ENCODE measurements at places on chromosomes 6 and 20. TPM values are rescaled to one million over a fixed set of nuclear protein-coding genes. Genes with fewer than 3 reads are reported as not detected.
A peak's percentile ranks its signal among the peaks of the same experiment; 100 is the strongest.

- no peak overlapping the region for H3K4me3 ChIP-seq
- peaks cover 2% of the 10 kb centered on the region for H3K36me3 ChIP-seq
These were observed 454.3 kb upstream of the JARID2 start for GRCh38 chr6:14791526-14791925.

- no peak for DNase-seq
- H3K27me3 ChIP-seq = no peaks in the 10 kb centered on the region
- H3K27ac ChIP-seq = no peak overlapping the region
- peaks cover 5% of the 10 kb centered on the region for H3K4me1 ChIP-seq
These were observed 45.1 kb upstream of the MCM9 start for GRCh38 chr6:118980063-118980462.

DNA sequence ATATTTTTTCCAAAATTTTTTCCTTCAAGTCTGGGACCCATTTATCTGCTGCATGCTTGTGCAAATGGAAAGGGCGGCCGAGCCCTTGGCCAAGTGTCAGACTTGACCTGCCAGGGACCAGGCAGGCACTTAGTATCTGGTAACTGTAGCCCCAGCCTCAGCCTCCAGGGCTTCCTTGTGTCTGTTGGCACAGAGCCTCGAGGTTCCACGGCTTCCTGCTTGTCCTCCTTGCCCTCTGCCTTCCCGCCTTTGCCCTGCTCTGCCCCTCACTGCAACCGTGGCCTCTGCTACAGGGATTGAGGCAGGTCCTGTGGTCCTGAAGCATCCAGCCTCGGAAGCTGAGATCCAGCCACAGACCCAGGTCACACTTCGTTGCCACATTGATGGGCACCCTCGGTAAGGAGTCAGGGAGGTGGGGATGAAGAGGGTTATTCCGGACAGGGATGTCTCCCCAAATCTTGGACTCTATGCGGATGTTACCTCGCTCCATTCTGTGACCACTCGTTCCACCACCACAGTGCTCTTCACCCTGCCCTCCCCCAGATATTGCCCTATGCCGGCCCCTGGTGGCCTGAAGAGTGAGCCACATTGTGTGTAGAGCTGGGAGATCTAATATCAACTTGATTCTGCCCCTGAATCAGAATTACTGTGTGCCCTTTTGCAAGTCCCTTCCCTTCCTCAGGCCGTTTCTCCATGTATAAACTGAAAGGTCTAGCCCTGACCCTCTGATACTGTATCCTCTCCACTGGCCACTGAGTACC, 41.5 kb upstream of the SRF start:
- H3K36me3 ChIP-seq = no peaks in the 10 kb centered on the region
- no peak overlapping the region for H3K4me3 ChIP-seq
- no peak overlapping the region for H3K27ac ChIP-seq
- no peaks in the 10 kb centered on the region for H3K4me1 ChIP-seq
- no peaks in the 10 kb centered on the region for H3K27me3 ChIP-seq

GRCh38 chr20:62202083-62202395, 18.0 kb downstream of the HRH3 start:
- no peak for DNase-seq
- peaks cover 37% of the 10 kb centered on the region for H3K36me3 ChIP-seq
- no peaks in the 10 kb centered on the region for H3K27me3 ChIP-seq
- H3K4me1 ChIP-seq = no peaks in the 10 kb centered on the region
- no peak overlapping the region for H3K4me3 ChIP-seq

DNA sequence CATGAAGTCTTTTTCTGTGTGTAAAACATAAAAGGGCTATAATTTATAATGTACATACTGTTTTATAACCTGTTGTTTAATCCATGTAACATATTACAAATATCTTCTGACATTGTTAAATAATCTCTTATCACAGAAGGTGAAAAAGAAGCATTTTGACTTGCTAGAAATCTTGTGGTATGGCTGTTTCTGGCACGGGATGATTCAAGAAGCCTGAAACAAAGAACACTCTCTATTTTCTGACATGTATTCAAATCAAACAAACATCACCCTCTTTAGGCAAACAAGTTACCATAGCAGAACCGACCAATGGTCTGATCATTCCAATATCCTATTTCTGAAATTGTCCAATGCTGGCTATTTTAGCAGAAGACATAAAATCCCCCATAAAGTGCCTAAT, 55.4 kb downstream of the HS3ST5 start:
- H3K27me3 ChIP-seq = peaks cover 2% of the 10 kb centered on the region
- no peak overlapping the region for H3K4me3 ChIP-seq
- H3K36me3 ChIP-seq = no peaks in the 10 kb centered on the region

DNA sequence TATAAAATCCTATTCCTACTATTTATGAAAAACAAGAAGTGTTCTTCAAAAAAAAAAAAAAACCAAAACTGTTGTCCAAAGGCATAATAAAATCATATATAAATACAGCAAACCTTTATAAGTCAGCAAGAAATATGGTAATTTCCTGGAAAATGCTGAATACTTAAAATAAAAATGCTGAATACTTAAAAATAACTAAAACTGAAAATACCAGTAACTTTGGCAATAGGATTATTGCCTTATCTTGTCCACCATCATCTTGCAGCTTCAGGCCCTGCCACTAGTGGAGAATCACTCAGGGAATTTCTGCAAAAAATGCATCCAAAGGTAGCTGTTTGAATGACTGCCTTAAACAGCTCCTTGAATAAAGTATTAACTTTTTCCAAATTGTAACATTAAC, 24.5 kb downstream of the CCNC start:
- H3K27me3 ChIP-seq = no peaks in the 10 kb centered on the region
- no peak for DNase-seq
- H3K36me3 ChIP-seq = peaks cover 46% of the 10 kb centered on the region
- peaks cover 4% of the 10 kb centered on the region for H3K4me1 ChIP-seq
- no peak overlapping the region for H3K27ac ChIP-seq

GRCh38 chr6:41209547-41210320, 8.8 kb upstream of the TREML2 start:
- DNase-seq = peak; percentile 51
- peaks cover 4% of the 10 kb centered on the region for H3K36me3 ChIP-seq
- H3K27me3 ChIP-seq = peaks cover 11% of the 10 kb centered on the region
- peaks cover 4% of the 10 kb centered on the region for H3K4me1 ChIP-seq

DNA sequence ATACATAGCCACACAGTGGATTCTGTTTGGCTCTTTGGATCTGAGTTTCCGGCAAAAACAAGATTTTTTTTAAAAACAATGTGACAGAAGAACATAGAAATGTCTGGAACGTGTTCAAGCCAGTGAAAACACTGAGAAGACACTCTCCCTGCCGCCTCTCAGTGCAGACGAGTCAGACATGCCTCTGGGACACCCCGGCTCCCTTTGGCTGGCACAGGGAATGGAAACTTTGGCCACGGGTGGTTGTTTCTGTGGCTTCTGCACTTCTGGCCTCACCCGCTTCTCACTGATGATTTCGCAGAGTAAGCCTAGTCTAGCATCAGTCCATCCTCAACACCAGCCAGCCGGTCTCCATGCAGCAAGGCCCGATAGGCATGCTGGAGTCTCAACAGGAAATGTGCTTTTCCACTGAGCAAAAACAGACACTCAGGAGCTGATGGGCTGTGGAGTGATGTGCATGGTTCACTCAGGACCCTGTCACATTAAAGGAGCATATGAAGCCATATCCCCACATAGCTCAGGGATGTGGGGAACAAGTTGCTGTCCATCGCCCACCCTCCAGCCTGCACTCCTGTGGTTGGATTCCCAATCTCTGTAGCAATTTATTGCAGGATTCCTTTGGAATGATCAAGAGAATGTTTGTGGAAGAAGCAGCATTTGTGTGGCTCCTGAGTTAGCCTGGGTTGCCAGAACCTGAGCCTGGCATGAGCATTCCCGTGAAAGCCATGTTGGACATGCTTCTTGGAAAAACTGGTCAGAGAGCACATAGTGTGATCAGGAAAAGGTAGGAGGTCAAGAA, 262.0 kb upstream of the RIN2 start:
- no peaks in the 10 kb centered on the region for H3K27me3 ChIP-seq
- no peaks in the 10 kb centered on the region for H3K36me3 ChIP-seq
- H3K4me1 ChIP-seq = no peaks in the 10 kb centered on the region
- no peak overlapping the region for H3K4me3 ChIP-seq
- DNase-seq = no peak
- H3K27ac ChIP-seq = no peak overlapping the region

DNA sequence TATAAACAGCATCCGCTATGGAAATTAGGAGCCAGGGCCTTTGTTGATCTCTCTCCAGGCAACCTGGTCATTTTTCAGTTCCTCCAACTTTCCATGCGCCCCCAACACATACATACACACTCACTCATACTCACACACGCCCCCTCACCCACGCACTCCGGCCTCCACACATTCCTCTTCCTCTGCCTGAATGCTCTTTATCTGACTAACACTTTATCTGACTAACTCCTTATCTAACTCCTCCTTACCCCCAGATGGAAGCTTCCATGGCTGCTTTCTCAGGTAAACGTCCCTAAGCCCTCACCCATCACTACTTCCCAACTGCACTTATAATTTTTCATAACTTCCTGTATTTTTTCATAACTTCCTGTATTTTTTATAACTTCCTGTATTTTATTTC, 17.4 kb downstream of the CASS4 start:
- peak overlapping the region; percentile 60 for H3K4me3 ChIP-seq
- H3K36me3 ChIP-seq = peaks cover 16% of the 10 kb centered on the region
- no peak for DNase-seq
- no peaks in the 10 kb centered on the region for H3K27me3 ChIP-seq
- H3K27ac ChIP-seq = peak overlapping the region; percentile 84
- peaks cover 53% of the 10 kb centered on the region for H3K4me1 ChIP-seq

- peaks cover 34% of the 10 kb centered on the region for H3K27me3 ChIP-seq
- H3K27ac ChIP-seq = no peak overlapping the region
- no peaks in the 10 kb centered on the region for H3K36me3 ChIP-seq
- no peak for DNase-seq
- H3K4me3 ChIP-seq = no peak overlapping the region
These were observed 15.3 kb upstream of the MMP9 start for GRCh38 chr20:45993197-45993951.

DNA sequence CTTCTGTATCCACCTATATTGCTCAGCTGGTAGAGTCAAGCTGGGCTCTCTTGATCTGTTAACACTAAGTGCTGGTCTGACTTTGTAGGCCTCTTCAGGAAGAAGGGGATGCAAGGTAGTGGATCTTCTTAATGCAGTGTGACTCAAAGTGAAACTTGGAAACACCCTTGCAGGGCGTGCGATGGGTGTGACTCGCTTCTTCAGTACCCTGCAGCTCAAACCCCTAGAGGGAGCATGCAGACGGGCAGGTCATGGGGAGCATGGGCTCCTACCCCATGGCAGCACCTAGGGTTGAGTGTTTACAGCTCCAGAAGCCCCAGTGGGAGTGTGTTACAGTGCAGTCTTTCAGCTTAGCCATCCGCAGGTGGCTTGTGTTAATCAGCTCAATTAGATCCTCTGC, 757 bp upstream of the SAMD3 start:
- peak overlapping the region; percentile 64 for H3K27ac ChIP-seq
- peak; percentile 91 for DNase-seq
- H3K27me3 ChIP-seq = no peaks in the 10 kb centered on the region
- peak overlapping the region; percentile 73 for H3K4me3 ChIP-seq
- peaks cover 14% of the 10 kb centered on the region for H3K36me3 ChIP-seq

DNA sequence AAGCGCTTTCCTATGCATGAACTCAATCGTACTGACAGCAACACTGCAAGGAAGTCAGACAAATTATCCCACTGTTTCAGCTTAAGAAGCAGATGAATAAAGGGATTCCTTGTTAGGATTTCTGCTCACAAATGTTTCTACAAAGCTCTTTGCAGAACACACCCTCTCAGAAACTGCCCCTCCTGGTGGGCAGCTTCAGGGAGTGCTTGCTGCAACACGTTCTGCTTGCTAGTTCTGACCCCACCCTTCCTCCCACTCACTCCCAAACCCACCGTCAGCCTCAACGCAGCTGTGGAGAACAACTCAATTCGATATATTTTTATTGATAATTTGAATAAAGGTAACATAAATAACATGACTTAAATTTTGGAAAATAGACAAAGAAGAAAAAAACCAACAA, 250.8 kb upstream of the PRDM1 start:
- H3K36me3 ChIP-seq = no peaks in the 10 kb centered on the region
- no peak overlapping the region for H3K4me3 ChIP-seq
- no peak overlapping the region for H3K27ac ChIP-seq
- H3K27me3 ChIP-seq = no peaks in the 10 kb centered on the region

DNA sequence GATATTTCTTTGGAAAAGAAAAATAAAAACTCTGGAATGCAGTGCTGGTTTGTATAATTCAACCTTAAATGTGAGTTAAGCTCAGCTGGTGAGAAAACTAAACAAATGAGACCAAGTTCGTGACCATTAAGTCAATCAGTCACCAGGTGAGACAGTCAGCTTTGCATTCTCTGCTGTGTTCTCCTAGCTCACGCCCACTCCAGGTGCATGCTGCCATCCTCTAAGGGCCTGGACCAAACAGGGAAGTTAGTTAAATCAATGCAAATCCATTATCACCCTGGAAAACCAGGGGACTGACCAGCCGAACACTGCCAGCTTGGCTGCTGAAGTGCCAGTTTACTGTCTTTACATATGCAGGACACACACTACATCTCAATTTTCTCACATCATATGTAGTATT, 7.2 kb downstream of the TPBG start:
- no peak overlapping the region for H3K27ac ChIP-seq
- no peaks in the 10 kb centered on the region for H3K4me1 ChIP-seq
- H3K36me3 ChIP-seq = no peaks in the 10 kb centered on the region
- no peak for DNase-seq
- peaks cover 20% of the 10 kb centered on the region for H3K27me3 ChIP-seq

Gene TCF15
- 0.12 TPM for total RNA-seq

Gene DDO
- not detected for total RNA-seq

Gene DNAH8
- not detected for total RNA-seq

Gene CAGE1
- 0.31 TPM for total RNA-seq

Gene VGLL2
- total RNA-seq = not detected

Gene BANF2
- not detected for total RNA-seq

Gene SLC35A1
- total RNA-seq = 9.1 TPM

Gene EPHA7
- not detected for total RNA-seq
